Activated CD4-positive, alpha-beta T cell treated with anti-CD3 and anti-CD28 coated beads, Interleukin-2, amount 50 U/mL, for 4 hours (primary cell): ENCODE measurements at places on chromosomes 13 and 19.

DNA sequence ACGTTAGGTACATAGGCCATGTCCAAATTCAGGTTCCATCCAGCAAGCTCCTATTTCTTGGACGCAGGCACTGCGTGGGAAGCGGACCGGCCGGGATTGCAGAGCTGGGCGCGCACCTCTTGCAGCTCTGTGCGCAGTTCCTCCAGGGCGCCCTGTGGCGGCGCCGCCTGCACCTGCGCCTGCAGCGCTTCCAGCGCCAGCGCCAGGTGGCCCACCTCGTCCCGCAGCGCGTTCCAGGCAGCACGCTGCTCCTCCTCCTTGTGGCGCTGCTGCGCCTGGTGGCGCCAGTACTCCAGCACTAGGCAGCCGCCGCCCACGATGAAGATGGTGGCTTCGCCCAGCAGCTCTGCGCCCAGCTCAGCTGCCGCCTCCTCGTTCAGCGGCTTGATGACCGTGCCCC lies 31.1 kb downstream of the OPA3 start:
- no peak for DNase-seq

- DNase-seq, result no peak
Measured at GRCh38 chr13:61414686-61415057, 977 bp downstream of the PCDH20 start.

- DNase-seq, result no peak
Measured at GRCh38 chr13:111123221-111123620, 8.1 kb downstream of the ARHGEF7 start.

DNA sequence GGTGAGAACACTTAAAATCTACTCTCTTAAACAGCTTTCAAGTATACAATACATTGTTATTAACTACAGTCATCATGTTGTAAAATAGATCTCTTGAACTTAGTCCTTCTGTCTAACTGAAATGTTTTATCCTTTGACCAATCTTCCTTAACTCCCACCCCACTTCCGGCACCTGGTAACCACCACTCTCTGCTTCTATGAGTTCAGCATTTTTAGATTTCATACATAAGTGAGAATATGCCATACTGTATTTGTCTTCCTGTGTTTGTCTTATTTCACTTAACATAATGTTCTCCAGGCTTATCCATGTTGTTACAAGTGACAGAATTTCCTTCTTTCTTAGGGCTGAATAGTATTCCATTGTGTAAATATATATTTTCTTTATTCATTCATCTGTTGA lies 144.1 kb upstream of the TRPC4 start:
- DNase-seq, result no peak

GRCh38 chr19:42010245-42011126 lies 16.5 kb upstream of the ATP1A3 start:
- no peak for DNase-seq

DNA sequence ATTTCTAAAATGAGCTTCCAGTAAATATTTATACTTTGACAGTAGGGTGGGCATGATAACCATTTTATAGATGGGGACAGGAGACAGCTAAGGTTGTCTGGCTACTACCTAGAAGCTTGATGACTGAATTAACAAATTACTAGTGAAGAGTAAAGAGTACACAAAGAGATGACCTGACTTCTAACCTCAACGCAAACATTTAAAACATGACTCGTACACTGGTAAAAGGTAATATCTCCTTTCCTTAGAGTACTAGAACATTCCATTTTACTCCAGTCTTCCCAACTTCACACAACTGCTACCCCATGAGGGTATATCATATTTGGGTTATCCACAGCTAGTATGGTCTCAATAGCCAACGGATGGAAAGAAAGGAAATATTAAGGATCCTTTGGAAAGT lies 258.9 kb downstream of the FOXO1 start:
- DNase-seq, result no peak

DNA sequence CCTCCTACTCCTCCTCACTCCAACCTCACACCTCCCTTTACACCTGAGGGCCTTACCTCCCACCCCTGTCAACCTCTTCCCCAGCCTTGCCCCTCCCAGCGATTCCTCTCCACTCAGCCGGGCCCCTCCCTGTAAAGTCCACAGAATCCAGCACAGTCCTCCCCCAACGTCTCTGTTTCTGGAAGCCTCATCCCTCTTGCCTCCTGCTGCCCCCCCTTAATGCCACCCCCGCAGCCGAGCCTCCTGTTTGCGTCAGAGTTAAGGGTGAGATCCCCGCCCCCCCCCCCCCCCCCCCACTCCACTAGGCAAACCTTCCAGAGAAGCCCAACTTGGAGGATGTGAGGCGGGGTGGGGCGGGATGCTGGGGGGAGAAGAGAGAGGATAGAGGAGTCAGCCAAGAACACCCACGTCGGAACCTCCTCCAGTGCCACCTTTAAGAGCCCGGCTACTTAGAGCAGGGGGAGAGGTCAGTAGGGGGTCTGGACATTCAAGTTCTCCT lies 2.1 kb downstream of the UNC13A start:
- DNase-seq, result no peak

GRCh38 chr13:73254827-73255226 lies 196.0 kb downstream of the KLF5 start:
- DNase-seq, result no peak

GRCh38 chr13:94784066-94784465 lies 71.7 kb upstream of the SOX21 start:
- no peak for DNase-seq

DNA sequence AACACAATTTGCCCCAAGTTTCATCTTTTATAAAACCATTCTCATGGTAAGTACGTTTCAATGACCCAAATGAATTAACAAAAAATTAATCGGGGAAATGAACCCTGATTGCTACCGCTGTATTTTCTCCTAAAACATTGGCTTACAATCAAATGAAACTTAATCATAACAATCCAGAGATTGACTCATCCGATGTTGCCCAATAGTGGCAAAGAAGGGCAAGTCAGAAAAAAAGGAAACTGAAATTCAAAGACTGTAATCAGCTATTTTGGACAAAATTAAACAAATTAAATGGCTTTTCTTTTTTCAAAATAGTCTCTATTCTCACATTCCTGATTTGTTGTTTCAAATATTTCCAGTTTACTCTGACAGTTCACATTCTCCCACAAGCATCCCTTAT lies 3.9 kb upstream of the ACOD1 start:
- no peak for DNase-seq

DNA sequence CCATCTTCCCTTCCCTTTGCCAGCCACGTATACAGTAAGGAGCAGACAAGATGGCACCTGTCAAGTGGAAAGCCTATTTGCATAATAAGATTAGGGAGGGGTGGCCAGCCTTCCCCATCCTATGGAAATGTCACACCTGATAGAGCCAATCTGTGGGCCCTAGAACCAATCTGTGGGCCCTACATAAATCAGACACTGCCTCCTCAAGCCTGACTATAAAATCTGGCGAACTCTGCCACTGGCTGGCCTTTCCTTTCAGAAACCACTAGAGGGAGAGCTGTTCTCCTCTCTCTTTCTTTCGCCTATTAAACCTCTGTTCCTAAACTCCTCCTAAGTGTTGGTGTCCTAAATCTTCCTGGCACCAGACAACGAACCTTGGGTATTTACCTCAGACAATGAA lies 231.5 kb upstream of the KLHL1 start:
- no peak for DNase-seq

DNA sequence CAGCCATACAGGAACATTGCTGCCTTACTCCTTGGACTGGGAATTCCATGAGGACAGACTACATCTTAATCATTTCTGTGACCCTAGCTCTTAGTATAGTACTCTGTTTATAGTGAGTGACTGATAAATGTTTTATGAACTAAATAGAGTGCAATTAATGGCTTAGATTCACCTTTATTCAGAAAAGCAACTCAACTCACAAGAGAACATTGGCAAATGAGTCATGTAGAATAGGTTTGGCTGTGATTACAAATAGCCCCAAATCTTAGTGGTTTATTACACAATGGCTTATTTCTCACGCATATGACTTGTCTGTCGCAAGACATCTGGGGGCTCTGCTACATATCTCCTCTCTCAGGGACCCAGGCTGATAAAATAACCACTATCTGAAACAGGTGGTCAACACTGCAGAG lies 121.6 kb upstream of the KL start:
- DNase-seq, result no peak

DNA sequence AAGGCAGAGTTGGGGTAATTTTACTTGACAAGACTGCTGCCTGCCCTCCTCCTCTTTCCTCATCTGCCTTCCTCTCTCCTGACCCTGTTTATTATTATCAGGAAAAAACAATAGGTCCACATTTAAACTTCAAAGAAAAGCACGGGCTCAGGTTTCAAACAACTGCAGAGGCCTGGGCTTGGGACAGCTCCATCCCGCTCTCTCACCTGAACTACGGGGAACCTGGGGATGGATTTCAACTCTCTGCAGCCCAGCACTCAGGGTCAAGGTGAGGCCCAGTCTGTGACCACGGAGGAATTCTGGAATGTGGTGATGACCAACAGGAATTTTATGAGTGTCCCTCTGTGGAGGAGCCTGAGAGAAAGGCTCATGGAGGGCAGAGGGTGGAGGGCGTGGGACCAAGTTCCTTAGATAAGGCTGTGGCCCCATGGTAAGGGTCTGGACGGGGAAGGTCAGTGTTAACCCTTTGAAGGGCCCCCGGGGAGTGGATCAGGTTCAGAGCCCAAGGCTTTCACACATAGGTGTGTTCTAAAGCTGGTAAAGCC lies 220.8 kb upstream of the MAB21L1 start:
- no peak for DNase-seq

DNA sequence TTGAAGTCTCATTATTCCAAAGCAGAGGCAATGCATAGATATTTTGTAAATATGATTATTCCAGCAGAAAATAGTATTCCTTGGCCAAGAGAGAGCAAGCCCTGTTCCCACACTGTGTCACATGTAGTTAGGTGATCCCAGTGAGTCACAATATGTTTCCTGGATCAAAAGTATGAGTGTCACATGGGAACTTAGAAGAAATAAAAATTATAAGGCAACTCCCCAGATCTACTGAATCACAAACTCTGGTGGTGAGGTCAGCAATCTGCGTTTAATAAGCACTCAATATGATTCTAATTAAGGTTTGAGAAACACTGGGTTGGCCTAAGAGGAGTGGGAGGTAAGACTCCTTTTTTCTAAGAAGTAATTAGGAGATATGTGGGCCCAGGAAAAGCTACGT lies 1504.5 kb upstream of the PCDH20 start:
- DNase-seq, result no peak

DNA sequence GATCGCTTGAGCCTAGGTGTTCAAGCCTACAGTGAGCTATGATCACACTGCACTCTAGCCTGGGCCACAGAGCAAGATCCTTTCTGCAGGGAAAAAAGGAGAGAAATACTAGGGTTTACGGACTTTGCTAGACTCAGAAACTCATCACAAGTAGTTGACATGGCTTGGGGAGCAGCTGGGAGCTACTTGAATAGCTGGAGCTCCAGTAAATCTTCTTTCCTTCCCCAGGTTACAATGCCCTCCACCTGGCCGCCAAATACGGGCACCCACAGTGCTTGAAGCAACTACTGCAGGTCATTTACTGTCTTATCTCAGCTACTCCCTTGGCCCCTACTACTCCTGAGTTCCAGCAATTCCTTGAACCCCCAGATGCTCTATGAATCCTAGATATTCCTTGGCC lies 19.3 kb downstream of the ANKRD24 start:
- no peak for DNase-seq

DNA sequence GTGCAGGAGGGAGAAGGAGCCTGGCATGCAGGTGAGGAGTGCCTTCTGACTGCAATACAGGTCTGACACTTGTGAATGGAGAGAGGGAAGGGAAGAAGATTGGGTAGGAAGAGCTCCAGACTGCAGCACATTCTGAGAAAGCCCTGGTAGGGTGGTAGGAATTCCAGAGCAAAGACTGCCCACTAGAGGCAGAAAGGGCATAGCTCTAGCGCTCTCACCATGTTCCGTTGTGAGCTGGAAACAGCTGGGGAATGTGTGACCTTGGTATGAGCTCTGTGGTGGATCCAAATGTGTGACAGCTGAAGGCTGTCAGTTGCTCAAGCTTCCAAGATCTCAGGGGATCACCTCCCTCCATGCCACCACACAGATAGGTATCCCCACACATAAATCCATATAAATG lies 2.9 kb upstream of the MTUS2 start:
- no peak for DNase-seq

DNA sequence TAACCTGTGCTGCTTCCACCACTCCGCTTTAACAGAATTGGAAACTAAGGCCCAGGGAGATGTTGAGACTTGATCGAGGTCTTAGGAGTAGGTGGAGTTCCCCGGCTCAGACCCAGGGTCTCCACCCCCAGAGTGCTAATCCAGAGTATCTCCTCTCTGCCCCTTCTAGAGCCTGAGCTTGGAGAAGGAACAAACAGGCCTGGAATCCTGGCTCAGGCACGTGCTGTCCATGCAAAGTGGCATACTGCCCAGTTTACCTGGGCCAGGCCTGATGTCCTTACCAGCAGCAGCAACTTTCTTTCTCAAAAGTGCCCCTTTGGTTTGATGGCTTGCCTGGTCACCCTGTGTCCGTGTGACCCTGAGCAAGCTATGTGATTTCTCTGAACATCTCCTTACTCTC lies 3.7 kb downstream of the SYNGR4 start:
- no peak for DNase-seq

DNA sequence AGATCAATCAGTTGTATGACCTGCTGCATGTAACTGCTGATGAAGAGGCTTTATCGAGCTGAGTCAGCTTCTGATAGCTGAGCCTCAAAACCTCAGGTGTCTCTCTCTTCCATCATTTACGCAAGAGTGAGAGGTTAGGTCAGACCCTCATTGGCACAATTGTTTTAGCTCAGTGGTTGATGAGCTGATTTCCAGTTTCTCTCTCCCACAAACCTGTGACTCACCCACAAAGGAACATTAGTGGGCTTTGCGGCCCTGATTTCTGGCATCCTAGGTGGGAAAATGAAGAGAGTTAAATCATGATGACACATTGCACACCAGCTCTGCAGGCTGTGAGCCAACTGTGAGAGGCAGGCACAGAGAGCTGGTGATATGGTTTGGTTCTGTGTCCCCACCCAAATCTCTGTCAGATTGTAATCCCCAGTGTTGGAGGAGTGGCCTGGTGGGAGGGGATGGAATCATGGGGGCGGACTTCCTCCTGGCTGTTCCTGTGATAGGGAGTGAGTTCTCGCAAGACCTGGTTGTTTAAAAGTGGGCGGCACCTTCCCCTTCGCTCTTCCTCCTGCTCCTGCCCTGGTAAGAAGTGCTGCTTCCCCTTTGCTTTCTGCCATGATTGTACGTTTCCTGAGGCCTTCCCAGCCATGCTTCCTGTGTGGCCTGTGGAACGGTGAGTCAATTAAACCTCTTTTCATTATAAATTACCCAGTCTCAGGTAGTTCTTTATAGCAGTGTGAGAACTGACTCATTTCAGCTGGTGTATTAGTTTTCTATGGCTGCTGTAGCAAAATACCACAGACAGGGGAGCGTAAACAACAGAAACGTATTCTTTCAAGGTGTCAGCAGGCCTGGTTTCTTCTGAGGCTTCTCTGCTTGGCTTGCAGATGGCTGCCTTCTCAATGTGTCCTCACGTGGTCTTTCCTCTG lies 33.5 kb upstream of the TMTC4 start:
- DNase-seq, result no peak
